ENCODE measurements at places on chromosomes 11 and 22. TPM values are rescaled to one million over a fixed set of nuclear protein-coding genes. Genes with fewer than 3 reads are reported as not detected.

- H3K36me3 ChIP-seq: no peaks in the 10 kb centered on the region
- no peak overlapping the region for H3K27ac ChIP-seq
- H3K4me1 ChIP-seq: no peaks in the 10 kb centered on the region
- ATAC-seq: no peak
- H3K27me3 ChIP-seq: no peaks in the 10 kb centered on the region
These were observed 1384.0 kb downstream of the BRD1 start for GRCh38 chr22:48443680-48444079.

DNA sequence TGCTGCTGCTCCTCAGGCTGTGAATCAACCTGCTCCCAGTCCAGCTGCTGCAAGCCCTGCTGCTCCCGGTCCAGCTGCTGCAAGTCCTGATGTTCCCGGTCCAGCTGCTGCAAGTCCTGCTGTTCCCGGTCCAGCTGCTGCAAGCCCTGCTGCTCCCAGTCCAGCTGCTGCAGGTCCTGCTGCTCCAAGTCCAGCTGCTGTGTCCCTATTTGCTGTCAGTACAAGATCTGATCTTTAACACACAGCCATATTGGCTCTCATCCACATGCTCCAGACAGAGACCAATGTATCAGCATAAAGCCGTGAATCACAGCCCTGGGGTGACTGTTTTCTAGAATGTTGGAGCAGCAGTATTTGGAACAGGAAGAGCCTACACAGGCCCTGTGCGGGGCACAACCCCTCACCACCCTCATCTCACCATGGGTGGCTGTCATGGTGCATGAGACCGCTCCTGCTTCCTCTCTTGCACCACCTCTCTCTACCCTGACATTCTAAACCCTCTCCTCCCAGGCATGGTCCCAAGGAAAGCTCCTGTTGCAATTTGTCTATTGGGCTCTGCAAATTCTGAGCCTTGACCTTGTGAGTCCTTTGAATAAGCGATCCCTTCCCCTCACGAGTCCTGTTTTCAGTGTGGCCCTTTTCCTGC is 3.5 kb downstream of the KRTAP5-10 start:
- peaks cover under 1% of the 10 kb centered on the region for H3K4me1 ChIP-seq
- H3K4me3 ChIP-seq: no peak overlapping the region
- no peaks in the 10 kb centered on the region for H3K36me3 ChIP-seq
- peaks cover 22% of the 10 kb centered on the region for H3K27me3 ChIP-seq
- no peak for ATAC-seq

DNA sequence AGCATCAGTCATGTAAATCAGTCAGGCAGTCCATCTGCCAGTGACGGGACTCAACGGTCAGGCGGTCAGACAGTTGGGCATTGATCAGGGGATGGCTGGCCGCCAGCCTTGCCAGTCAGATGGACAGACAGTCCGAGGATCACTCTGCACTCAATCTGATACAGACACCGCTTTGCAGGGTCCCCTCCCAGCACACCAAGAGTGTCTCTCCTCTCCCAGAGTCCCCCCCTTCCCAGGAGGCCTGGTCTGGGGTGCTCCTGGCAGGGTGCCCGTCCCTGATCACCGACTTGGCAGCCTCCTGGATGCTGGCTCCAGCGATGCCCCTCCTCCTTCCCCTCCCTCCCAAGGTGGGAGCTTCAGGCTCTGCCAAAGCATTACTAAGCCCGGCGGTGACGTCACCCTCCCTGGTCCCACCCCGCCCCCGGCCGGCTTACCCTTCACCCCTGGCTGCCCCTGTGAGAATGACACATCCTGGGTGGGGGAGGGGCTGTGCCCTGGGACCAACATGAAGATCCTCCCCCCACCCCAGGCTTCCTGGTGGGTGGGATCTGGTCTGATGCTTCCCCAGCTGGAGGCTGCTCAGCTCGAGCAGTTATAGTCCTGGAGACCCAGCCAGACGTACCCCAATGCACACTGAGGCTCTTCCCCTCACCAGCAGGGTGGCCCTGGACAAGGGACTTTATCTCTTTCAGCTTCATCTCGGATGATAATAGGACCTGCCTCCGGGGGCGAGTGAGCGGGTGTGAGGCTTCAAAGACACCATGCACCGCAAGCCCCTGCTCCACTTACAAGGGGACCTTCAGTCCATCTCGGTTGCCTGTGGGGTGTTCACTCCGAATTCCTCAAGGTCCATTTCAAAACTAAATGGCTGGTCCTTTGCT is 69.2 kb downstream of the CD82 start:
- H3K27me3 ChIP-seq: peaks cover 6% of the 10 kb centered on the region
- H3K36me3 ChIP-seq: no peaks in the 10 kb centered on the region
- H3K4me1 ChIP-seq: no peaks in the 10 kb centered on the region
- no peak overlapping the region for H3K4me3 ChIP-seq

E2F8 gene
- total RNA-seq: 15.7 TPM

DNA sequence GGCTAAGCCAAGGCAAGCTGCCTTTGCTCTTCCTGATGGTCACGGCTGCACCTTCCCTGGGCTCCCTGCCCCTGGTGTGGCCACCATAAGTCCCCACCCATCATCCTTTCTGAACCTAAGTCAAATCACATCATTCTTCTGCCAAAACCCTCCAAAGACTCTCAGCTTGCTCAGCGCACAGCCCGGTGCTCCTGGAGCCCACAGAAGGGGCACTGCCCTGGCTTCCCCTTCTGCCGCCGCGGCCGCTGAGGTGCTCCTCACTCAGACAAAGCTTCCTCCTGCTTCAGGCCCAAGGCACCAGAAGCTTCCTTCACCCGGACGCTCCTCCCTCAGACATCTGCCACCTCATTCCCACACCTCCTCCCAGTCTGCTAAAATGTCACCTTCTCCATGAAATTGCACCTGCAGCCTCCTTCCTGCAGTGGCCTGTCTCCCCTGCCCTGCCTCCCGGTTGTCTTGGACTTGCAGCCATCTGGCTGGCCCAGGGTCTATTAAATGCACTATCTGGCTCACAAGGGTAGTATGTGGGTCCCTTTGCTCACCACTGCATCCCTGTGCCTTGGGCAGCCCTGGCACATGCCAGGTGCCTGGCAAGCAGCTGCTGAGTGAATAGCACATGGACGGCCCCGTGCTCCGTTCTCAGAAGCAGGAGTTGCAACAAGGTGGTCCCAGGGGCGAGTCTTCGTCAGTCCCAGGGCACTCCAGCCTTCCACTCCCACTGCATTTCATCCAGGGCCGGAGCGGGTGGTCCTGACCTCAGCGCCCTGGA is 108.2 kb downstream of the WNT7B start:
- H3K36me3 ChIP-seq: peaks cover 10% of the 10 kb centered on the region
- no peak overlapping the region for H3K4me3 ChIP-seq
- no peak overlapping the region for H3K27ac ChIP-seq

DNA sequence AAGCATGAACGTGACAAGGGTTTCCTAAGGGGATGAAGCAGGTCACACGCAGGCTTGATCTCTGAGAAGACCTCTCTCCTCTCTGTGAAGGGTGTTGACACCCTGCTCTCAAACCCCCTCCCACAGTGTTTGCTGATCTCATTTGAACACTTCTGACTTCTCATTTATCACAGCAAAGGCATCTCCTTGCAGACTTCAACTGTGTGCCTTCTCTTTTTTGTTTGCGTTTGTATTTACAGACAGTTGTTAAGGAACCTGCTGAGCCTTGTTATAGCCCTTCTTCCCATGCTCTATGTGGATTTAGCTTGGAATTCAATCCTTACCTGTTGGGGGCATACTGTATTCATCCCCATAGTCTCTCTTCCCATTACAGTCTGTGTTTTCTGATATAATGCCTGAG is 206.5 kb downstream of the NELL1 start:
- H3K27ac ChIP-seq: no peak overlapping the region
- no peaks in the 10 kb centered on the region for H3K4me1 ChIP-seq
- no peaks in the 10 kb centered on the region for H3K27me3 ChIP-seq
- H3K4me3 ChIP-seq: no peak overlapping the region

Measured in activated T-helper 17 cell treated with anti-CD3 and anti-CD28 coated beads, Interleukin-2, amount 50 U/mL, for 72 hours (primary cell).